Neural progenitor cell (in vitro differentiated cells): ENCODE measurements at places on chromosomes 6 and 20. TPM values are rescaled to one million over a fixed set of nuclear protein-coding genes. Genes with fewer than 3 reads are reported as not detected.

RPP40 gene
- total RNA-seq = 19.3 and 23.2 TPM in 2 replicates

CALHM5 gene
- 0.07 and 0.09 TPM in 2 replicates for total RNA-seq

TNFAIP3 gene
- total RNA-seq = 1.8 and 5.3 TPM in 2 replicates

GRCh38 chr6:28802417-28803336 lies 121.1 kb downstream of the TRIM27 start:
- no peaks in the 10 kb centered on the region for H3K4me1 ChIP-seq
- H3K4me3 ChIP-seq = no peak overlapping the region
- H3K27me3 ChIP-seq = peaks cover 90% of the 10 kb centered on the region
- no peak for DNase-seq
- H3K27ac ChIP-seq = no peak overlapping the region
- no peaks in the 10 kb centered on the region for H3K36me3 ChIP-seq

- H3K4me3 ChIP-seq = no peak overlapping the region
- no peak overlapping the region for H3K27ac ChIP-seq
These were observed 29.0 kb upstream of the BTBD3 start for GRCh38 chr20:11888648-11889047.

DNA sequence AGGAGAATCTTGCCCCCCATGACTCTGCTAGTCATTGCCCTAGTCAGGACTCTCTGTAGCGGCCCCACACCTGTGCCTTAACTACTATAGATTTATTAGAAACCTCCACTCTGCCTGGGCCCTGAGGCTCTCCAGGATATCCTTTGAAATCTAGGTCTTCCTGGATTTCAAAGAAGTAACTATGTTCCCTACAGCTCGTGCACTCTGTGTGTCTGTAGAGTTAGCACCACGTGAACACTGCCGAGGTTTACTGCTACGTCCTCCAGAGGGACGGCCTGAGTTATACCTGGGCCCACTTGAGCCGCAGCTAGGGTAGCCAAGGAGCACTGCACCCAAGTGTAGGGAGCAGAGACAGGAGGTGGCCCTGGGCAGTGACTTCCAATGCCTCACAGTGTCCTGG lies 19.8 kb downstream of the GLP1R start:
- no peaks in the 10 kb centered on the region for H3K4me1 ChIP-seq
- no peaks in the 10 kb centered on the region for H3K27me3 ChIP-seq
- H3K4me3 ChIP-seq = no peak overlapping the region
- H3K27ac ChIP-seq = no peak overlapping the region

- DNase-seq = no peak
- H3K4me1 ChIP-seq = peaks cover 6% of the 10 kb centered on the region
- no peaks in the 10 kb centered on the region for H3K36me3 ChIP-seq
These were observed 21.7 kb downstream of the VPS52 start for GRCh38 chr6:33249732-33250630.

- peak overlapping the region; percentile 65 for H3K27ac ChIP-seq
- H3K27me3 ChIP-seq = peaks cover 62% of the 10 kb centered on the region
- peak overlapping the region; percentile 25 for H3K4me3 ChIP-seq
These were observed 712.9 kb upstream of the MAP3K7 start for GRCh38 chr6:91299544-91300491.

GRCh38 chr20:36281785-36282380 lies 24.3 kb upstream of the DLGAP4 start:
- no peaks in the 10 kb centered on the region for H3K27me3 ChIP-seq
- H3K36me3 ChIP-seq = no peaks in the 10 kb centered on the region
- no peak overlapping the region for H3K4me3 ChIP-seq

- DNase-seq = peak; percentile 68
- H3K36me3 ChIP-seq = no peaks in the 10 kb centered on the region
- no peaks in the 10 kb centered on the region for H3K4me1 ChIP-seq
These were observed 80.4 kb upstream of the ZNF184 start for GRCh38 chr6:27553123-27553904.
